ENCODE measurements at places on chromosomes 13 and 19. TPM values are rescaled to one million over a fixed set of nuclear protein-coding genes. Genes with fewer than 3 reads are reported as not detected.

GRCh38 chr13:55820817-55821216 lies 1319.9 kb upstream of the PRR20A start:
- no peaks in the 10 kb centered on the region for H3K36me3 ChIP-seq
- H3K27ac ChIP-seq = no peak overlapping the region
- no peak overlapping the region for H3K4me3 ChIP-seq
- no peaks in the 10 kb centered on the region for H3K4me1 ChIP-seq
- no peak for DNase-seq
- no peaks in the 10 kb centered on the region for H3K27me3 ChIP-seq

- H3K27me3 ChIP-seq = no peaks in the 10 kb centered on the region
- no peak for DNase-seq
- peaks cover 68% of the 10 kb centered on the region for H3K36me3 ChIP-seq
- no peak overlapping the region for H3K4me3 ChIP-seq
- peaks cover 12% of the 10 kb centered on the region for H3K4me1 ChIP-seq
Measured at GRCh38 chr19:6415591-6416190, 8.9 kb downstream of the KHSRP start.

ZNF83 gene
- 78.6 TPM for total RNA-seq

GRCh38 chr19:14072535-14073260 lies at the start of gene MISP3:
TSS of gene MISP3 (plus strand) at chr19:14072786. CDS start at chr19:14073310, 524 bp downstream.
- no peaks in the 10 kb centered on the region for H3K36me3 ChIP-seq
- H3K27ac ChIP-seq = peak within 1 kb of the TSS; percentile 93
- no peak for DNase-seq
- peak within 1 kb of the TSS; percentile 60 for H3K4me3 ChIP-seq
- H3K27me3 ChIP-seq = no peaks in the 10 kb centered on the region
- peaks cover 33% of the 10 kb centered on the region for H3K4me1 ChIP-seq

GJA3 gene
- not detected for total RNA-seq

S1PR4 gene
- total RNA-seq = not detected

GRCh38 chr13:113220141-113220598 lies 10.8 kb downstream of the CUL4A start:
- peaks cover 21% of the 10 kb centered on the region for H3K4me1 ChIP-seq
- no peaks in the 10 kb centered on the region for H3K27me3 ChIP-seq
- H3K4me3 ChIP-seq = no peak overlapping the region

GRCh38 chr13:30722361-30722760 lies 13.0 kb upstream of the ALOX5AP start:
- no peaks in the 10 kb centered on the region for H3K4me1 ChIP-seq
- H3K27ac ChIP-seq = no peak overlapping the region
- DNase-seq = no peak
- no peak overlapping the region for H3K4me3 ChIP-seq
- no peaks in the 10 kb centered on the region for H3K36me3 ChIP-seq

ZNF415 gene
- 6.6 TPM for total RNA-seq

CDX2 gene
- not detected for total RNA-seq

- no peak for DNase-seq
- H3K27me3 ChIP-seq = no peaks in the 10 kb centered on the region
- H3K4me3 ChIP-seq = no peak overlapping the region
- H3K27ac ChIP-seq = no peak overlapping the region
Measured at GRCh38 chr19:16671652-16672274, 10.8 kb downstream of the TMEM38A start.

- DNase-seq = no peak
- H3K4me1 ChIP-seq = no peaks in the 10 kb centered on the region
- H3K27me3 ChIP-seq = no peaks in the 10 kb centered on the region
- no peak overlapping the region for H3K27ac ChIP-seq
- H3K4me3 ChIP-seq = no peak overlapping the region
- no peaks in the 10 kb centered on the region for H3K36me3 ChIP-seq
Measured at GRCh38 chr13:91166714-91167511, 180.6 kb upstream of the MIR17HG start.

DNA sequence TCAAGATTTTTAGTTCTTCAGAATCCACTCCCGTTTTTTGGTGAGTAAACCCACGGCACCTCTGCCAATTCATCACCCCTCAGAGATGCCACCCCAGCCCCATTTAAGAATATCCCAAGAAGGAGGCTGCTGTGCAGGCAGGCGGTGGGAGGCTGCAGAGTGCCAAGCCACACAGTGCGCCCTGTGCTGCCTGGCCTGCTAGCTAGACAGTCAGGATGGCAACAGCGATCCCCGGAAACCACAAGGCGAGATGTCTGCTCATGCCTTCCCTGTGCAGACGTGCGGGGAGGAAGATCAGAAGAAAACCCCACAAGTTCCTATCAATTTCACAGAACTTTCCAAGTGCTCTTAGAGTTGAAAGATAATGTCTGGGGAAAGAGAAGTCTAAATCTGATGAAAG lies 64.8 kb upstream of the GPR183 start:
- H3K27ac ChIP-seq = no peak overlapping the region
- no peaks in the 10 kb centered on the region for H3K36me3 ChIP-seq
- no peaks in the 10 kb centered on the region for H3K27me3 ChIP-seq
- H3K4me1 ChIP-seq = no peaks in the 10 kb centered on the region
- DNase-seq = peak; percentile 37

DNA sequence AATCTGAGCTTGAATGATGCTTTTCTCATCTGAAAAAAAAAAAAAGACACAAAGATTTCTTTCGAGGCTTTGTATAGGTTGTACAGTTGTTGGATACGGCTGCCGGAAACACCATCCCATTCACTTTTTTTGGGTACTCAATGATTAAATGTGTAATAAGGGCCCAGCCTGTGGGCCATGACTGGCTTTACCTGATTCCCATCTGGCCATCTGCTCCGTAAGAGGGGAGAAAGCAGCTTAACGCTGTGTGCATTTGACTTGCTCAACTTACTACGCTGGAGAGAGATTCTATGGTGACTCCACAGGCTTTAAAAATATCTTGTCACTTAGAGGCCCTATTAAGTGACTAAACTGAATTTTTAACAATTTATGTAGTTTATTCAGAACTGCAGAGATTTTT lies 731 bp downstream of the ZNF558 start:
- peaks cover 8% of the 10 kb centered on the region for H3K4me1 ChIP-seq
- no peaks in the 10 kb centered on the region for H3K36me3 ChIP-seq
- H3K27ac ChIP-seq = peak overlapping the region; percentile 86
- H3K4me3 ChIP-seq = peak overlapping the region; percentile 51

DNA sequence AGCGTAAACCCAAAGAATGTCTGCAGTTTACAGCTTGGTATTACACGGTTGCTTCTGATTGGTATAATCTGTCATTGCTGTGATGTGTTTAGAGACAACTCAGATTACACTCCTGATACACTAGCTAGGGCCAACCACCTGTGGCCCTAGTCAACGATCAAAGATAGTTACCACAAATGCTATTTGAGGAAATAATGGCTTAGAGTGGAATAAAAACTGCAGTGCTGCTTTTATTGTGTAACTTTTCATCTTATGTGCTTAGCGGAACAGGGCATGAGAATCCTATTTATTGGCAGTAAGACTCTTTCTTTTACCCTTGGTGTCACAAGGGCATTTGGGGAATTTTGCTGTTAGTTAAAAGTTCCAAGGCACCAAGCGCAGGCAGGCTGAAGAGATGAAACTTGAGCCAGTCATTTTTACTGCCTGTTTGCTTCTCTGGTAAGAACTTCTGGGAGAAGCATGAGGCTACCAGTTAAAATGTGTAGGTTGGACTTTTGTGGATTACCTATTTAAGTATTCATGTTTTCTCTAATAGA lies 363.3 kb downstream of the KCNRG start:
- H3K36me3 ChIP-seq = no peaks in the 10 kb centered on the region
- H3K4me3 ChIP-seq = no peak overlapping the region
- H3K4me1 ChIP-seq = no peaks in the 10 kb centered on the region
- H3K27ac ChIP-seq = no peak overlapping the region

GRCh38 chr13:44906230-44906629 lies 83.0 kb downstream of the NUFIP1 start:
- no peaks in the 10 kb centered on the region for H3K36me3 ChIP-seq
- H3K4me3 ChIP-seq = no peak overlapping the region
- H3K27me3 ChIP-seq = no peaks in the 10 kb centered on the region
- H3K27ac ChIP-seq = peak overlapping the region; percentile 81
- peaks cover 43% of the 10 kb centered on the region for H3K4me1 ChIP-seq
- DNase-seq = no peak

ZNF497 gene
- total RNA-seq = 3.4 TPM
